Fibroblast of skin of scalp (primary cell): ENCODE measurements at places on chromosomes 12 and 14.
A peak's percentile ranks its signal among the peaks of the same experiment; 100 is the strongest.

DNA sequence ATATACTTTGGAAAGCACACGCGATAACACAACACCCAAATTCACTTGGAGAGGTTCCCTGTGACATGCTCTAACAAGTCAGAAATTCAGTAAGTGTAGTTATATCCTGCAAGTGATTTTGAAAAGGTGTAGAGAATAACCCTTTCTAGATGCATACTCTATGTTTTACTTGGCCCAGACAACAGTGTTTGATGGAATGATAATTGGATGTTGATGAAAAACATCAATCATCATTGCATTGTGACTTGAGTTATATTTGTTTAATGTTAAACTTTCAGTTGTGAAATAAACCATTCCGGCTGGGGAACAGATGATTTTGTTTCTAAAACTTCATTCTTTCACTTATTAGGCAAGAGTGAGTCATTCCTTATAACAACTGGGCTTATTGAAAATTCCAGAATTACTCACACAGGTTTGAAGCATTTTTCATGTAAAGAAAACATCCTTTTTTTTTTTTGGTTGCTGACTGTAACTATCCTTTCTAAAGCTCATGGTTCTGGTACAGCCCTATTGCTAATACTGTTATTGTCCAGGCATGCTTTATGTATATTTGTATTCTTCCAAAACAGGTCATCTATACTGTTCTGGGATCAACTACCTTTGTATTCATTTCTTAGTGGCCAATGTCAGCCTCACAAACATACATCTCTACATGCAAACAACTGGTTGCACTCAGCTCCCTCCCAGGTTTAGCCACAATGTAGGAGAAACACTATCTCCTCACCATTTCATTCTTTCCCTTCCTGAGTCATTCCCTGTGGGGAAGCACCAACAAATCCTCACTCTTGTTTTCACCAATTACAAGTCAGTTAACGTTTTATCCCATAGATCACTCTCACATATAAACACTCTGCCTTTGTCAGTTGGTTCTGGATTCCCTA is 121.2 kb upstream of the LRIG3 start:
- peak; percentile 95 for DNase-seq

- DNase-seq: peak; percentile 67
Measured at GRCh38 chr14:71583194-71583593, 349.0 kb upstream of the RGS6 start.

DNA sequence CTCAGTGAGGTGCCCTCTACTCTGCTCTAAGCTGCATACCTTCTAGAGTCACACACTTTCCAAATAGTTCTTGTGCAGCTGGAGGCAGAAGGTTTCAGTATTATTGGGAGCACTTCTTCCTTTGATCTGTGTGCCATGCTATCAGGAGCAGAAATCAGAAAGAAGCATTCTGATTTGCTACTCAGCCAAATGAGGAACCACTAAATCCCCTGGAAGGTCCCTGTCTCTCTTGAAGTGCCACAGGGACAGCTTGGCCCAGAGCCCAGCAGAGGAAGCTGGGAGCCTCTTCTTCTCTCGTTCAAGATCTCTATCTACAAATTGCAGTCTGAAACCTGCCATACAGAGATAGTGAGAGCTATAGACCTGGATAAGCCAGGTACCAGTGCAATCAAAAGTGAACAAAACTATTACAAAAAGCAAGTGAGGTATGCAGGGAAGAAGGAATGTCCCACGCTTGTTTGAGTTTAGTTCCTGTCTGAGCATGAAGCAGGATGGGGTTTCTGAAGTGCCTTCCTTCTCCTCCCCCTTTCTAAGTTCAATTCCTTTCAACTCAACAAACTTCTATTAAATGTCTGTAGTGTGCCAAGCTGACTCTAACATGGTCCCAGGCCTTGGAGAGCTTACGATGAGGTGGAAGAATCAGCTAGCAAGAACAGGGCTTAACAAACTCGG is 100.9 kb upstream of the PARP11 start:
- DNase-seq: no peak

GRCh38 chr12:7090222-7090998 is 1.8 kb downstream of the C1R start:
- no peak for DNase-seq

GRCh38 chr12:90299666-90300065 is 591.0 kb upstream of the ATP2B1 start:
- DNase-seq: no peak

GRCh38 chr12:28191051-28192048 is 1.1 kb downstream of the CCDC91 start:
- DNase-seq: peak; percentile 40

- DNase-seq: no peak
Measured at GRCh38 chr12:115761784-115762183, 515.7 kb downstream of the MED13L start.

GRCh38 chr12:23921099-23921856 is 28.2 kb downstream of the SOX5 start:
- DNase-seq: no peak

GRCh38 chr14:105198588-105198987 is 17.5 kb upstream of the NUDT14 start:
- DNase-seq: no peak

GRCh38 chr14:85415015-85415712 is 114.8 kb upstream of the FLRT2 start:
- peak; percentile 91 for DNase-seq

- DNase-seq: no peak
Measured at GRCh38 chr14:79037593-79037992, 867.4 kb downstream of the NRXN3 start.

DNA sequence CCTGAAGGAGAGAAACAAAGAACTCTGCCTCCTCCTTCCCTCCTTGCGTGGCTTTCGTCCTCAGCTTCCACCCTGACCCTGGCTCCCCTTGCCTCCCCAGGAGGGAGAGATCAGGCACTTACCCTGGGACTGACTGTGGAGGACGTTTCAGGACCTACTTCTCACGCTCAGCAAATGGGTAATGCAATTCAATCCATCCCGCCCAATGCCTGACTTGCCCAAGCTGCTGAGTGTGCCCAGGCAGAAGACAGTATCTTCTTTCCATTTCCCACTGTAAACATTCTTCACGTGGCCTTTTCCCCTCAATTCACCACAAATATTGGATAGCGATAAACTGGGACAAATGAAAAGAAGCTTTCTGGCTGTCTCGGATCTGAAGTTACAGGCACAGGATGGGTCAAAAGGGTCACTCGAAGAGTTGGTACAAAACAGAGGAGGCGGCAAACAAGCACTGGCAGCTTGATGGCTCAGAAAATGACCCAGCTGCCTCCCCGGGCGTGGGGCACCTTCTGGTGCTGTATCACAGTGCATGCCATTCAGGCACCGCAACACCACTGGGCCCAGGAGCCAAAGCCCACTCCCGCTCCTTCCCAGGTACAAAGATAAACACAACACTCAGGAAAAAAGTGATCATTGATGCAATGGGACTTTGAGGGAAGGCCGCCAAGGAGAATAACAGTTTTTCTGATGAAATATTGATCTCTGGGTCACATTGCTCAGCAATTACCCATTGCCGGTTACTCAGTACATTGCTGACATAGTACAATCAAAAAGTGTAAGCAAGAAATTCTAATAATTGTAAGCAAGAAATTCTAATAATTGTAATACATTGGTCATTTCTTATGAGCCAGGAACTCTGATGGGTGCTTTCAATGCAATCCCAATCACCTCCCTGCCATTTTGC is 65.8 kb downstream of the TRIM9 start:
- no peak for DNase-seq

- DNase-seq: no peak
Measured at GRCh38 chr12:104752881-104753280, 205.2 kb downstream of the SLC41A2 start.

DNA sequence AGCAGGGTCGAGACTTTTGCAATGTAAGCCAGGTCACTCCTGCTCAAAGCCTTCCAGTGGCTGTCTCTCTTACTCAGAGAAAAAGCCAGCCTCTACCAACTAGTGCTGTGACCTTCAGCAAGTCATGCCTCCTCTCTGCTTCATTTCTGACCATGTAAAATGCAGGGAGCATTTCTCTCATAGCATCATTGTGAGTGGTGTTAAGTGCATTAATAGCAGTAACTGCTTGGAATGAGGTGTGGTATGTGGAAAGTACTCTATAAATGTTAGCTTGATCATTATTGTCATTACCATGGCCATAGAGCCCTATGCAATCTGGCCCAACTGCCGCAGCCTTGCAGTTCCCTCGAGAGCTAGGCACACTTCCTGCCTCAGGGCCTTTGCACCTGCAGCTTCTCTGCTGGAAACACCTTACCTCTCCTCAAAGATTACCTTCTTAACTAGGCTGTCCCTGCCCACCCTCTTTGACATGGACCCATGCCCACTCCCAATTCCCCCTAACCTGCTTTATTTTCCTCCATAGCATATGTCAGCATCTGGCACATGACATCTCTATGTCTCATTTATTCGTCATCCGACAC is 10.9 kb downstream of the PLEKHD1 start:
- DNase-seq: no peak

DNA sequence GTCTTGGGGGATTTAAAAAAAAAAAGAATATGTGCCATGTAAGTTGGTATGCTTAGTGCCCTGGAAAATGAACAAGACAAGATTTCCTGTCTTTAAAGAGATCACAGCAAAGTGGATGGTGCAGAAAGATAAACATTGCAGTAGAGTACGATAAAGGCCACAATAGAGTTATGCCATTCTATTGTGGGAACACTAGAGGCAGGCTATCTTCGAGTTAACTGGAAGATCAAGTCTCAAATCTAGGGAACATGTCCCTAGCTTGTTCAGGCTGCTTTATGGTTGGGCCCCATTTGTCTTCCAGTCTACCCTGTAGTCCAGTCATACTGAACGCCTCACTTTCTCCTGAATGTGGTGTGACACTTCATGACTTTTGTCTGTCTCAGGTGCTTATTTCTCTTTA is 18.7 kb upstream of the CCT2 start:
- no peak for DNase-seq
